ENCODE measurements at places on chromosomes 5 and 9. TPM values are rescaled to one million over a fixed set of nuclear protein-coding genes. Genes with fewer than 3 reads are reported as not detected.

DNA sequence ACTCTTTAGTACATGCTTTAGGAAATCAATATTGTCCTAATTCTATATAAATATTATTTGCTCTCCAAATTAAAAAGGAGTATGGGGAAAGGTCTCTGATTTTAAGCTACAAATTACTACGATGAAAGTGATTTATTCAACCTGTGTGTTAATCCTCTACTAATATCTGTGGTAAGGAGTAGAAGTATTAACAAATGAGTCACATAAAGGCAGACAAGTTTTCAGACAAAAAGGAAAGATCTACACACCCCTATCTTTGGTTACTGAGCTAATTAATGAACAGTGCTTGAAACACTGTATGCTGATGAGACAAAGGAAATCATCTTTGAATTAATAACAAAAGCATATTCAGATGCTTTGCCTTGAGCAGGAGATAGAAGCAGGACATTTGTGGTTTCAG lies 15.9 kb downstream of the LOX start:
- H3K27me3 ChIP-seq: no peaks in the 10 kb centered on the region
- peaks cover 3% of the 10 kb centered on the region for H3K36me3 ChIP-seq
- H3K4me3 ChIP-seq: no peak overlapping the region

DNA sequence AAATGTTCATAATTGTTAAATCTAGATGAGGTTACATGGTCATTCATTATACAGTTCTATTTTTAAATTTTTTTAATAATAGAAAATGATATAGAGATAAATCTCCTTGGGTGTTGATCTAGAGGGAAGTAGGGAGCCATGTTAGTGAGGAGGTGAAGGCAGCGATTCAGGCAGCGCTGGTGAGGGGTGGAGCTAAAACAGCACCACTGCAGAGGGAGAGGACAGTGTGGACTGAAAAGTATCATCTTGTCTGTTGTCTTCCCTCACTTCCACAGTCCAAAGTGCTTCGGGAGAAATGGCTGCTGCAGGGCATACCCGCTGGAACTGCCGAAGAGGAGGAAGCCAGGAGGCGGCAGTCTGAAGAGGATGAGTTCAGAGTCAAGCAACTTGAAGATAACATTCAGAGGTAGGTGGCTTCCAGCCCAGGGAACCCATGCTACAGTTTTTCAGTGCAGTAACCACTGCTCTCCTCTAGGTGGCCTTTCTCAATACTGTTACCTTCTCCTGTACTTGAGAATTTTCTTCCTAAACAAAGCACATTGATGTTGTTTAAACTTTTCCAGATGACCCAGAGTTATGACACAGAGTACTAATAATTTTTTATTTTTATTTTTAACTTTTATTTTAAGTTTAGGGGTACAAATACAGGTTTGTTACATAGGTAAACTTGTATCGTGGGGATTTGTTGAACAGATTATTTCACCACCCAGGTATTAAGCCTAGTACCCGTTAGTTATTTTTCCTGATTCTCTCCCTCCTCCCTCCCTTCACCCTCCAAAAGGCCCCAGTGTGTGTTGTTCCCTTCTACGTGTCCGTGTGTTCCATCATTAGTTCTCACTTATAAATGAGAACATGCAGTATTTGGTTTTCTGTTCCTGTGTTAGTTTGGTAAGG lies 100.5 kb downstream of the PALM2AKAP2 start:
- H3K36me3 ChIP-seq: peaks cover 9% of the 10 kb centered on the region
- no peak for DNase-seq
- no peaks in the 10 kb centered on the region for H3K27me3 ChIP-seq
- H3K4me1 ChIP-seq: no peaks in the 10 kb centered on the region
- H3K4me3 ChIP-seq: no peak overlapping the region

DNA sequence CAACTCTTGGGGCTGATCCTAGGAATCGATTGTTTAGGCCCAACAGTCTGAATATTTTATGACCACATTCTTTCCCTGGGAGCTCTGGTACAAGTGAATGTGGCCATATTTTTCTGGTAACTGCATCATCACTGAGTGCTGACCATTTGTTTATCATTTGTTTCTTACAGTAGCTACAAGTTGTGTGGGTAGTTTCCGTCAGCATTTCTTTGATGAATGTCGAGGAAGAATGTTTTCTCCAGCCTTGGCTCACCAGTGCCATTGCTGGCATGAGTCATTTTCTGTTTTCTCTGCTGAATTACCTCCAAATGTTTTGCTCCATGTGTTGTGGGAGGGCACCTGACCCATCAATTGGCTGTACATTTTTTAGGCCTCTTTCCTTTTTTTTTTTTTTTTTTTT lies 14.1 kb upstream of the CARD19 start:
- no peaks in the 10 kb centered on the region for H3K27me3 ChIP-seq
- no peak for DNase-seq
- peaks cover 9% of the 10 kb centered on the region for H3K4me1 ChIP-seq

- H3K4me1 ChIP-seq: peaks cover 13% of the 10 kb centered on the region
- no peaks in the 10 kb centered on the region for H3K27me3 ChIP-seq
- no peak for DNase-seq
- H3K36me3 ChIP-seq: no peaks in the 10 kb centered on the region
- no peak overlapping the region for H3K27ac ChIP-seq
- H3K4me3 ChIP-seq: no peak overlapping the region
These were observed 440.9 kb downstream of the ENC1 start for GRCh38 chr5:74199436-74200210.

- DNase-seq: no peak
- H3K36me3 ChIP-seq: no peaks in the 10 kb centered on the region
- H3K4me1 ChIP-seq: no peaks in the 10 kb centered on the region
- no peak overlapping the region for H3K4me3 ChIP-seq
- H3K27ac ChIP-seq: no peak overlapping the region
These were observed 219.5 kb upstream of the TMEM161B start for GRCh38 chr5:88488130-88488529.

- no peaks in the 10 kb centered on the region for H3K36me3 ChIP-seq
- no peak overlapping the region for H3K4me3 ChIP-seq
- DNase-seq: no peak
- H3K4me1 ChIP-seq: no peaks in the 10 kb centered on the region
- no peaks in the 10 kb centered on the region for H3K27me3 ChIP-seq
- no peak overlapping the region for H3K27ac ChIP-seq
These were observed 73.4 kb downstream of the GABBR2 start for GRCh38 chr9:98635374-98635773.

DNA sequence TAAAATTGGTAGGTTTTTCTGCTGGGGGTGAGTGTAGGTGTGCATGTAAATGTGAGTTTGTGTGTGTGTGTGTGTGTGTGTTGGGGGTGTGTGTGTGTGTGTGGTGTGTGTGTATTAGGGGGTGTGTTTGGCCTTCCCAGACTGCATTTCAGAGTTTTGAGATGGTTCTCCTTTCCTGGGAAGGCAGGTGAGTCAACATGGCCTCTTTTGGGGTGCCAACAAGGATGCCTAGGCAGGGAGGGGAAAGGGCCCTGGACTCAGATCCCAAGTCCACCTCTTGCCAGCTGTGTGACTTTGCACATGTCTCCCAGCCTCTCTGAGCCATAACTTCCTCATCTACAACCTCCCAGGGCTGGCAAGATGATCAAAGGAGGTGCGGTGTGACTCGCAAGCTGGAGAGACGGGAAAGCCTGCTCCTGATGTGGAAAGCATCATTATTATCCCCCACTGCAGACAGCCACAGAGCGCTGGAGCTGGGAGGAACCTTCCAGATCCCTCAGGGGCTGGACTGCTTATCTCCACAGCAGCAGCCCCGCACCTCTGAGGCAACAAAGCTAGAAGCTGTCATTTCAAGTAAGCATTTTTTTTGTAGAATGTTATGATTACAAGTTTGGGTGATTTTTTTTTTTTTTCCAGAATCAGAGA lies 63.5 kb upstream of the TBC1D2 start:
- no peaks in the 10 kb centered on the region for H3K36me3 ChIP-seq
- H3K27me3 ChIP-seq: peaks cover 12% of the 10 kb centered on the region
- H3K27ac ChIP-seq: no peak overlapping the region
- peaks cover 4% of the 10 kb centered on the region for H3K4me1 ChIP-seq
- DNase-seq: no peak
- no peak overlapping the region for H3K4me3 ChIP-seq

DNA sequence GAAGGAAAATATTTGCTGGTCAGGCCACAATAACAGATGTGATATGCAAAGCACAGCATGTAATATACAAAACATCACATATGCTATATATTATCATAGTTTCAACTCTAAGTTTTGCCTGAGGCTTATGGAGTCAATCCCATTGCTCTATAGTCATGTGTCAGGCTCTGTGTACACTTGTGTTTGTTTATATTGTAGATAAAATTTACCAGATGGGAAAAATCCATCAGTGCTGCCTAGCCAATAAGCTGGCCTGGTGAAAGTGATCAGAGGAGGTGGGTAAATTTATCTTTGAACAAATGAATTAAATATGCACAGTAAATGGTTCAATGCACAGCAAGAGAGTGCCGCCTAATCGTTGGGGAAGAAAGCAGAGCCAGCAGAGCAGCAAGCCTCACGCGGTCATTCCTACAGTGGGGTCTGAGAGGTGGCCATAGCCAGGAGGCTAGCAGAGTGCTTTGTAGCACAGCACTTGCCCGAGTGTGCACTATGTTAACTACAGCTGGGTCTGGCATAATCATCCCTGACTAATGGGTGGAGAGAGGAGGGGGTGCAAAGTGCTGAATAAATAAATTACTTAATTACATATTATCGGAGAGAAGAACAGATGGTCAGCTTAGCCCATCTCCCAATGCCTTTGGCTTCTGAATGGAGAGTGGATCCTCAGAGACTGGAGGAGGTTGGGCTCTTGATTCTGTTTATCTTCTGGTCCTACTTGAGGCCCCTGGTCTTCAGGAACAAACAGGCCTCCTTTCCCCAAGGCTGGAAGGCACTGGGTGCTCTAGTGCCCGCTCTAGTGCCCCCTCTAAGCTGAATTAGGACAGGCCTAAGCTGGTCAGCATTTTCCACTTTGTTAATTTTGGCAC lies 153.5 kb downstream of the MAT2B start:
- H3K27me3 ChIP-seq: peaks cover 5% of the 10 kb centered on the region
- H3K4me1 ChIP-seq: no peaks in the 10 kb centered on the region
- no peaks in the 10 kb centered on the region for H3K36me3 ChIP-seq
- no peak for DNase-seq
- H3K27ac ChIP-seq: no peak overlapping the region

DNA sequence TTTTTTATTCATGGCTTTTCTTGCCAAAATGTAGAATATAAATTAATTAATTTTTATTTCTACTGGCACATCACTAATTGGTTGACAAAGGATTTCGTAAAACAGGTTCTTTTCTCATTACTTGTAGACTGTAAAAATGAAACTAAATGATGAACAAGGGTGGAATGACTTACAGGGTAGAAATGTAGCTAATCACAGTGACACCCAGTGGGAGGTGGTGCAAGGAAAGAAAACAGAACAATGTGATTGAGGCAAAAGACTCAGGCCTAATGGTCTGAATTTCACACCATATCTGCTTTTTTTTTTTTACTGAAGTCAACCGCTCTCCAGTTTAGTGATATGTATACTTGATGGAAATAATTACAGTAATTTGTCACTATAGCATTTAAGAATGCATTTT lies 28.9 kb downstream of the GABRG2 start:
- no peaks in the 10 kb centered on the region for H3K4me1 ChIP-seq
- no peaks in the 10 kb centered on the region for H3K36me3 ChIP-seq
- H3K27ac ChIP-seq: no peak overlapping the region

DNA sequence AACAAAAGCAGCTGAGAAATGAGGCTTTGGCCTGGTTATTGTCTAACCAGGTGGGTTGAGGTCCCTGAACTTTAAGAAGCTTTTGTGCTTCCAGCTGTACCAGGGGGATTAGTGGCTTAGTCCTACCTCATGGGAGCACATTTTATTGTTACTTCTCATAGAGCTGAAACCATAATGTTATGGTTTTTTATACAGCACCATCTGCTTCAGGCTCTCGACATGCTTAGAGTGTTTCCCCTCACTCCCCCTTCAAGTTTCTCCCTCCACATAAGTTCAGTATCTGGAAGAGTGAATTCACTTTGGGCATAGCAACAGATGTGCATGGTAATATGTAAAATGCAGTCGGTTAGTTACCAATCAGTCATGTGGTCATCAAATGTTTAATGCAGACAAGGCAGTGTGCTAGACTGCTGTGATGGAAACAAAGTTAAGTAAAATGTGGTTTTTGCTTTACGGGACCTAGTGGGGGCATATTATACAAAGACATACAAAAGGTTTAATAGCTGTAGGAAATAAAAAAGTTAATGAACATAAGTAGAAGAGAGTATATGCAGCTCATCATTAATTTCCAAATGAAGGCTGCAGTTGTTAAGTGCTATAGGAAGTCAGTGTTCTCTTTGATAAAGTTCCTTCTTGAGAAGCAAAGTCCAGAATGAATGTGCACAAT lies 95.9 kb upstream of the SPRY4 start:
- H3K27me3 ChIP-seq: no peaks in the 10 kb centered on the region
- DNase-seq: no peak
- no peak overlapping the region for H3K4me3 ChIP-seq
- H3K36me3 ChIP-seq: no peaks in the 10 kb centered on the region

DNA sequence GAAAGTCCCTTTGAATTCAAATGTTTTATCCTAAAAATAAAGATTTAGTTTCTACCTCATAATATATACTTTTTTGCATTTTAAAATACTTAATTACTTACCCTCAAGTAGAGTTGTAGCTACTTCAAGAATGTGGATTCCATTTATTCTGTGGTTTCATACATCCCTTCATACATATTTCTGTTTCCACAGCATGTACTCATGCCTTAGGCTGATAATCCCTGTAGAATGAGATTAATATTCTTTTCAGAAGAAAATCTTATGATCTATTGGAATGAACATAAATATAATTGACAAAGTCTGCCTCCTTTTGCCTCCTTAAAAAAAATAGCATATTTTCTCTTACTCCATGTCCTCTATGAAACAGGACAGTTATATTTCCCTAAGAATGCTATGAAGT lies 465.7 kb downstream of the DTWD2 start:
- H3K36me3 ChIP-seq: no peaks in the 10 kb centered on the region
- no peak for DNase-seq
- no peak overlapping the region for H3K4me3 ChIP-seq
- no peak overlapping the region for H3K27ac ChIP-seq
- peaks cover 5% of the 10 kb centered on the region for H3K27me3 ChIP-seq
- H3K4me1 ChIP-seq: no peaks in the 10 kb centered on the region

DNA sequence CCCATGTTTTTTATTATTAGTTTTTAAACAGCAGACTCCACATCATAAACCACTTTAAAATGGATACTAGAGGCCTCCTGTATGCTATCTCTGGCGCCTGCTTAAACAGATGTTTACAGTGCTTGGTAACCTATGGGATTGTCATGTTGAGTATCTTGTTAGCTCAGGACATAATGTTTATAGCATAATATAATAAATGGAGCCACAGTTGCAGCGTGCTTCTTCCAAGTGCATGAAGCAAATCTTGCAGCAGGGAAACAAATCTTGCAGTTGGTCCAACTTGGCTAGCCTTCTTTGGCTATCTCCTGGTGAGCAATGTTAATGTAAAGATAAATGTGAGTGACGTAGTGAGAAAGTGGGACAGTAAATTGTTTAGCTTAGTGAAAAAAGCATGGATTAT lies 2.8 kb downstream of the GHR start:
- H3K27ac ChIP-seq: no peak overlapping the region
- H3K4me1 ChIP-seq: no peaks in the 10 kb centered on the region
- no peak for DNase-seq
- H3K36me3 ChIP-seq: no peaks in the 10 kb centered on the region

F2RL1 gene
- total RNA-seq: 10.9 TPM

SV2C gene
- 6.9 TPM for total RNA-seq

PTCH1 gene
- 41.7 TPM for total RNA-seq

PKD2L2 gene
- total RNA-seq: not detected

CD14 gene
- 0.17 TPM for total RNA-seq

PCDHA12 gene
- total RNA-seq: 10.2 TPM

GPR150 gene
- not detected for total RNA-seq

N4BP3 gene
- 6.6 TPM for total RNA-seq

LCN15 gene
- total RNA-seq: 0.93 TPM

TXN gene
- 415 TPM for total RNA-seq

SPARC gene
- total RNA-seq: 454 TPM

Data from type B pancreatic cell (in vitro differentiated cells).